ENCODE measurements at places on chromosomes 12 and 14. TPM values are rescaled to one million over a fixed set of nuclear protein-coding genes. Genes with fewer than 3 reads are reported as not detected.

DNA sequence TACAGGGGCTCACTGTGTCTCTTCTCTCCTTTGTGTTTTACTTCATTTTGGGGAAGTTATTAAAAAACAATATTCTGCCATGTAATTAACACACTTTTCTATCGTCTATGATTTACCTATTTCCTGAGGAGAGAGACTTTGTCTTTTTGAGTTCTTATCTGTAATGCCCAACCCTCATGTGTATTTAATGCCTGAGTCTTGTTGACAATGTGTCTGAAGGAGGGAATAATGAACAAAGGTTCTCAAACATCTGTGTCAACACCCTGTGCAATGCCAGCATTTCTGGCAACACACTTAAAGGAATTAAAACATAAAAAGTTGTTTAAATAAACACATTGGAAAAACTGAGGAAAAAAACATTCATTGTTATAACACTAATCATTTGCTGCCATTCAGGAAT lies 147.1 kb downstream of the SLC15A5 start:
- no peak for DNase-seq

- no peak for DNase-seq
Observed at GRCh38 chr14:22601996-22602395, 3.9 kb downstream of the ABHD4 start.

- DNase-seq = peak; percentile 90
Observed at GRCh38 chr12:106974511-106974910, 12.4 kb downstream of the MTERF2 start.

DNA sequence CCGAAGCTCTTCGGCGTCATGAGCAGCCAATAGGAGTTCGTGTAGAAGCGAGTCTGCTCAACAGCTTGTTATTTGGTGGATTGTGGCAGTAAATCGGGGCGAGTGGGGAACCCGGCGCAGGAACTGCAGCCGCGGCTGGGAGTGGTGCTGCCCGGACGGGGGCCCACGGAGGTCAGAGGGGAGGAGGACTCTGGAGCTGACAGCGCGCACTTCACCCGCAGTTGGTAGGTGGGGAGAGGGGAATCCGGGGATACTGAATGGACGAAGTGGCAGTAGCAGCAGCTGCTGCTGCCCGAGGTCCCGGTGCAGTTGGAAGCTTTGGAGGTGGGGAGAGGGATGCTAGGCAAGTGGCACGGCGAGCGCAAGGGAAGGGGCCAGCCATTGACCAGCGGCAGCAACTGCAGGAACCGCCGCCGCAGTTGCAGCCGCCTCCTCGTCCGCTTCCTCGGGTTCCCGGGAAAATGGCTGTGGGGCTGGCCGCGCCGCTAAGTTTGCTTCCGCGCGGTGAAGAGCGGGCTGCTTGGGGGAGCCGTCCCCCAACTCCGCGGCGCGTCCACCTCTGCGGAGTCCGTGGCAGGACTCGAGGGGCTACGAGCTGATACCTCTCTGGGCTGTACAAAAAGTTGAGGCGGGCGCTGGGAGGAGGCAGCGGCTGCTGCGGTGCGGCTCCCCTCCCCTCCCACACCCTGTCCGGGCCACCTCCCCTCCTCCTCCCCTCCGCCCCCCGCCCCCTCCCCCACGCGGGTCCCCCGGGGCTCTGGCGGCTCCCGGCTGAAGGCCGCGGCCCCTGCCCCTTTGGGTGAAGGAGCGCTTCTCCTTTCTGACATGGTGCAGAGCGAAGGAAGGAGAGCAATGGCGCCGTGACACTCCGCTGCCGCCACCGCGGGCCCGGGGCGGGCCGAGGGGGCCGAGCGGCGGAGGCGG lies at the start of gene ARID4A:
Gene ARID4A (plus strand): TSS at position 79 of the 924 bp plus-strand sequence. CDS start 1,300 bp downstream, outside the sequence.
- no peak for DNase-seq

Gene RDH12
- not detected for total RNA-seq

Gene SLC17A8
- total RNA-seq = 0.30 TPM

Gene SLC5A8
- not detected for total RNA-seq

Gene OR9K2
- not detected for total RNA-seq

Gene A2M
- total RNA-seq = 2.8 TPM
